IMR-90 (cell line): ENCODE measurements at places on chromosomes 13 and 19. TPM values are rescaled to one million over a fixed set of nuclear protein-coding genes. Genes with fewer than 3 reads are reported as not detected.

The PROSER3 gene
- 3.3 and 5.4 TPM in 2 replicates for total RNA-seq

The ETV2 gene
- 0.28 TPM in 1 of 2 replicates, not detected in the other for total RNA-seq

The CALR3 gene
- not detected in 2 replicates for total RNA-seq

- no peaks in the 10 kb centered on the region for H3K27me3 ChIP-seq
- H3K27ac ChIP-seq: peak overlapping the region; percentile 45; the same call in 1 of the 2 replicates
- peaks cover 9% of the 10 kb centered on the region for H3K36me3 ChIP-seq
- peak; percentile 92 for DNase-seq
- H3K4me1 ChIP-seq: peaks cover 30% of the 10 kb centered on the region
Measured at GRCh38 chr13:97274829-97275649, 52.9 kb downstream of the MBNL2 start.

DNA sequence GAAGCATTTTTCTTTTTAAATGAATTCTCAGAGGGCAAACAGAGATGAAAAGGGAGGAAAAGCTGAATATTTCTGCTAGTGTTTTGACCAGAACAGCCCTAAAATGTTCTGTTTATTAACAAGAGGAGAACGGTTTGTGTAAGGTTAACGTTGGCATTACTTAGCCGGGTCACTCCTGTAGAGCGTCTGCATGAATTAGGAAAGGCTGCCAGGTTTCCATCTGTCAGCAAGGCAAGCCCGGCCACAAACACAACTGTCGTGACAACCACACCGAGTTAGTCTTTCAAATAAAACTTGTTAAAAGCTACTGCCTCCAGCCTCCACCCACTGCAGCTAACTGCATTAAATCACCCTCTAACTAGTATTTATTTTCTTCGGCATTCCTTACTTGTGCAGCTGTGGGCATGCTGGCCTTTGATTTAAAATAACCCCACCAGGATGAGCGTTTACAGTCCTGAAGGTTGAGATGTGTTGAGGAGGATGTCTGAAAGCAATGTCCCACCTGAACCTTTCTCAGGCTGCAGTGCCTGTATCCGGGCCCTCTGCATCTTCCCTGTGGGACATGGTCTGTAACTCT, 527.9 kb downstream of the FGF9 start:
- DNase-seq: no peak
- H3K36me3 ChIP-seq: no peaks in the 10 kb centered on the region
- H3K27ac ChIP-seq: no peak overlapping the region; the same call in 1 of the 2 replicates
- H3K4me3 ChIP-seq: no peak overlapping the region
- H3K27me3 ChIP-seq: peaks cover 2% of the 10 kb centered on the region; the same call in 1 of the 2 replicates
- H3K4me1 ChIP-seq: peaks cover 8% of the 10 kb centered on the region; the same call in 1 of the 2 replicates

DNA sequence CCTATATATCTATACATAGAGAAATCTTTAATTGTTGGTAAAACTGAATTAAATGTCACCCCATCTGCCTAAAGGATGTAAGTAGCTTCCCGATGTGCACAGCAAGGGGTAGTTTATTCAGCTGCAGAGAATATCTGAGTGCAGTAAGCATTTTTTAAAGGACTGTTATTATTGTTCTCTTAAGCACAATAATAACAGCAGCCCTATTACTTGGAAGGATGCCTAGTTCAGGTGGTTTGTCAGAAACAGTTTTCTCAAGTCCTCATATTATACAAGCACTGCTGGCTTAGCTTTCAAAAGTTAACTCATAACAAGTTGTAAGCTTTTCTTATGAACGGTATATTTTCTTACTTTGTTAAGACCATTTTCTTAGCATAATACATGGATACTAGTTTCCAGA, 142.6 kb downstream of the CRYL1 start:
- peaks cover 36% of the 10 kb centered on the region for H3K27me3 ChIP-seq
- H3K36me3 ChIP-seq: no peaks in the 10 kb centered on the region

DNA sequence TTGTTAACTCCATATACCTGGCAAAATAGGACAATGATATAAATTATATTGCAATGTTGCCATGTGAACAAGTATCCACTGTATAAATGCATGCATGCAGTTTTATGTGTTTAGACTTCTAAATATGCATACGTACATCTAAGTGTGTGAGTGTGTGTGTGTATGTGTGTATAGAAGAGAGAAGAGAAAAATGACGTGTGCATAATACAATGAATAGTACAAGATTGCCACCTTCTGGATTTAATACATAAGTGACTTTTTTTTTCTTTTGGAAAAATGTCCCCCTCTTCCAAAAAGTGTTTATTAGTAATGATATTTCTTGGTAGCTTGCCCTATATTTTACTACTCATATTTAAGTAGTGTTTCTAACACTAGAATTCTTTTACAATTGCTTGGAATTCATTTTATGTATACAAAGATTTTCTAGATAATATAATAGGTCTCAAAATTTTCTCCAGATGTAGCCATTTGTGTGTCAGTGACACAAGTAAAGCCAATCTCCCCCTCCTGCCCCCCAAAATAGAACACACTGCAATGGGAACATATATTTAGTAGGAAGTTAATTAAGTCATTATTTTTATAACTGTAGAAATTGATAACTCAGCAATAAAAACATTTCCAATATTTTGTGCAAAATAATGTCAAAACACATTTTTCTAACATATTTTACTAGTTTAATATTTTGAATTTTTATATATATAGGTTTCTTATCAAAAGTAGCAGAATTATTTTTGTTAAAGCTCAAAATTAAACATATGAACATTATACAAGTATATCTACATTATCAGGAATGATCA, 783.3 kb upstream of the ATXN8OS start:
- DNase-seq: no peak
- no peak overlapping the region for H3K27ac ChIP-seq
